ENCODE measurements at places on chromosomes 3 and 15.

DNA sequence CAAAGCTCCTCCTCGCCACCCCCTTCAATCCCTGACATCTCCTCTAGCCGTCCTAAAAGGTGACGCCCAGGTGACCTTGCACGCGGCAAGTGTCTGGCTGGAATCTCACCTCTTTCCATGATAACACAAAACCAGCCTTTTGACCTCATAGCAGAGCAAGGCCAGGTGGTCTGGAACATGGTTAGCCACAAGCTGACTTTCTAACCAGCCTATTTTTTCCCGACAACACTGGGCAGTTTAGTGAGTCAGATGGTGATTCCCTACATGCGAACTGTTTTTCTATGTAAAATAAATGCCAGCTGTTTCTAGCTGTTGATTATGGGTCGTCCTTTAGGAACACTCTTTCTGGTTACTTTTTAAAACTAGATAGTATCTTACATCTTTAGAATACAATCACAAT, 243.0 kb downstream of the CD47 start:
- no peak overlapping the region for H3K27ac ChIP-seq
- H3K4me3 ChIP-seq: no peak overlapping the region
- no peaks in the 10 kb centered on the region for H3K36me3 ChIP-seq
- no peak for DNase-seq

GRCh38 chr3:68874551-68875348, 57.6 kb downstream of the TAFA4 start:
- H3K4me3 ChIP-seq: no peak overlapping the region
- H3K27me3 ChIP-seq: no peaks in the 10 kb centered on the region
- DNase-seq: no peak
- H3K36me3 ChIP-seq: no peaks in the 10 kb centered on the region
- H3K27ac ChIP-seq: no peak overlapping the region

DNA sequence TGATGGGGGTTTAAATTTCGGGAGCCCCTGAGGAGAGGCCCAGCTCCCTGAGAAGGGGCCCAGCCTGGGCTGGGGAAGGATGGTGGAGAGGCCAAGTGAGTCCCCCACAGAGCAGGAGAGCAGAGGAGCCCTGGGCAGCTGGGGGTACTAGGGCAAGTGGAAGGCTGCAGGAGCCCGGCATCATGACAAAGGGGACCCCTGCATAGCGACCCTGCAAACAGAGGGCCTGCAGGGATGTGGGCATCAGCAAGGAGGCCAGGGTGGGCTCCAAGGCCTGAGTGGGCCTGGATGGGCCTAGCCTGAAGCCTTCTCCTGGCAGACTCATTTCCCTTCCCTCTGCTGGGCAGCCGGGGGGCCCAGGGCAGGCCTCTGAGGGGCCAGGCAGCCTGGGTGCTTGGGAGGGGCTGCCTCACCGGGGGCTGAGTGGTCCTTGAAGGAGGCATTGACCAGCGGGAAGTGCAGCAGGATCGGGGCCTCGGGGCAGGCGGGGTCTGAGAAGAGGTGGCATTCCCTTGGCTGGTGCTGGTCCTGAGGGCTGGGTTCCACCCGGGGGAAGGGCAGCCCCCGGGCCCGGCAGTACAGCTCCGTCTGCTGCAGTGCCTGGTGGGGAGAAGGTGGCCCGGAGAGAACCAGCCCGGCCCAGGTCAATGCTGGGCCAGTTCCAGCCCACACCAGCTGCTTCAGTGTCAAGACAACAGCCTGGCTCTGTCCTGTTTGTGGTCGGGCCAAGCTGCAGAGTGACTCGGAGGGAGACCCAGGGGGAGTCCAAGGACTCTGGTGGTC, 24.7 kb downstream of the PLA2G4D start:
- peaks cover 3% of the 10 kb centered on the region for H3K4me1 ChIP-seq
- H3K27ac ChIP-seq: no peak overlapping the region
- no peaks in the 10 kb centered on the region for H3K36me3 ChIP-seq
- H3K27me3 ChIP-seq: no peaks in the 10 kb centered on the region
- DNase-seq: no peak

- H3K4me1 ChIP-seq: no peaks in the 10 kb centered on the region
- H3K27ac ChIP-seq: no peak overlapping the region
- H3K36me3 ChIP-seq: no peaks in the 10 kb centered on the region
- H3K27me3 ChIP-seq: no peaks in the 10 kb centered on the region
- H3K4me3 ChIP-seq: no peak overlapping the region
Observed at GRCh38 chr3:168475704-168476103, 380.0 kb upstream of the GOLIM4 start.

- H3K27ac ChIP-seq: no peak overlapping the region
- no peaks in the 10 kb centered on the region for H3K27me3 ChIP-seq
- no peaks in the 10 kb centered on the region for H3K4me1 ChIP-seq
- no peaks in the 10 kb centered on the region for H3K36me3 ChIP-seq
- no peak overlapping the region for H3K4me3 ChIP-seq
- DNase-seq: peak; percentile 62
Observed at GRCh38 chr15:66774001-66774814, 72.2 kb downstream of the SMAD6 start.

- H3K4me1 ChIP-seq: no peaks in the 10 kb centered on the region
- H3K27ac ChIP-seq: no peak overlapping the region
- no peaks in the 10 kb centered on the region for H3K27me3 ChIP-seq
- H3K36me3 ChIP-seq: no peaks in the 10 kb centered on the region
Observed at GRCh38 chr3:24160424-24161095, 215.5 kb downstream of the NR1D2 start.

DNA sequence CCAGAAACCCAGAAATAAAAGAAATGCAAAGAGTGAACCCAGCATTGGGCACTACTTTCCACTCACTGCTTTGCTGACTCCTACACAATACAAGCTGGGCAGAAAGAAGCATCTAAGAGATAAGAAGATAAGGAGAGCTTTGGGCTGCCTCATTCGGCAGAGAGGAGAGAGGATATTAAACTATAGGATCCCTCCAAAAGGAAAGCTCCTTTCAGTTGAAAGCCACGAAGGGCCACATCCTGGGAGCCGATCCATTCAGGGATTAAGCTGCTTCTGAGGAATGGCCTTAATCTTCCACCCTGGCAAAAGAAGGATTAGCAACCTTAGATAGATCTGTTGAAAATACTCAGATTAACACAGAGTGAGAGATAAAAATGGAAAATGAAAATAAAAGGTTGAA, 274.9 kb upstream of the PPP2R3A start:
- no peak overlapping the region for H3K27ac ChIP-seq
- no peaks in the 10 kb centered on the region for H3K36me3 ChIP-seq
- no peak for DNase-seq
- H3K27me3 ChIP-seq: no peaks in the 10 kb centered on the region
- H3K4me3 ChIP-seq: no peak overlapping the region

DNA sequence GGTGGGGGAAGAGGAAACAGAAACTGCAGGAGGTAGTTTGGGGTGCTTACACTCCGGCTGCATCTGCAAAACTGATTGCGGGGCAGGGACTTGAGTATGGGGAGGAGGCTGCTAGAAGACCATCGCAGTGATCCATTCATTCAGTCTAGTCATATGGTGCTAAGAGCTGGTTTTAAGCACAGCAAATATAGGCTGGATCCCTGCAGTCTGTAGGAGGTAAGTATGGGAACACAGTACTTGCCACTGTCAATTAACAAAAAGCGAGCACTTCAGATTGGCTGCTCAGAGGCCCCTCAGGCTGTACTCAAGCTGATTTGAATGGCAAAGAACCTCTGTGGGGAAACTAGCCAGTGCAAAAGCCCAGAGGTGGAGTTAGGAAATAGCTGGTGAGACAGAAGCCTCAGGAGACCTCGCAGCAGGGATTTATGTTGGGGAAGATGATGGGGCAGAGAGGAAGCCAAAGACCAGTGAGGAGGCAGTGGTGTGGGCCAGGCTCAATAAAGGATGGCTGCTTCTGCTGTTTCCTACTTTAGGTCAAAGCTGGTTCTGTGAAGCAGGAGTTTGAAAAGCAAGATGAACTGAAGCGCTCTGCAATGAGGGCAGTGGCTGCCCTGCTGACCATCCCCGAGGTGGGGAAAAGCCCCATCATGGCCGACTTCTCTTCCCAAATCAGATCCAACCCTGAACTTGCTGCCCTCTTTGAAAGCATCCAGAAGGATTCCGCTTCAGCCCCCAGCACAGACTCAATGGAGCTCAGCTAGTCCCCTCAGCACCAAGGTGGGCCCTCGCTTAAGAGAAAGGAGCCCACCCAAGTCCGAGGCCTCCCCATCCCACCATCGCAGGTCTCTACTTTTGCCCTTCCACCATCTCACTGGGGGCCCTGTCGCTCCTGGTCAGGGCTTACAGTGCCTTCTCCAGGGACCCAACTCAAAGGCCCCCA, 7.9 kb downstream of the RPL32 start:
- H3K4me3 ChIP-seq: no peak overlapping the region
- no peaks in the 10 kb centered on the region for H3K27me3 ChIP-seq
- peaks cover 36% of the 10 kb centered on the region for H3K36me3 ChIP-seq
- DNase-seq: no peak

- DNase-seq: no peak
- no peaks in the 10 kb centered on the region for H3K4me1 ChIP-seq
Observed at GRCh38 chr3:12782172-12782815, 14.2 kb upstream of the CAND2 start.

DNA sequence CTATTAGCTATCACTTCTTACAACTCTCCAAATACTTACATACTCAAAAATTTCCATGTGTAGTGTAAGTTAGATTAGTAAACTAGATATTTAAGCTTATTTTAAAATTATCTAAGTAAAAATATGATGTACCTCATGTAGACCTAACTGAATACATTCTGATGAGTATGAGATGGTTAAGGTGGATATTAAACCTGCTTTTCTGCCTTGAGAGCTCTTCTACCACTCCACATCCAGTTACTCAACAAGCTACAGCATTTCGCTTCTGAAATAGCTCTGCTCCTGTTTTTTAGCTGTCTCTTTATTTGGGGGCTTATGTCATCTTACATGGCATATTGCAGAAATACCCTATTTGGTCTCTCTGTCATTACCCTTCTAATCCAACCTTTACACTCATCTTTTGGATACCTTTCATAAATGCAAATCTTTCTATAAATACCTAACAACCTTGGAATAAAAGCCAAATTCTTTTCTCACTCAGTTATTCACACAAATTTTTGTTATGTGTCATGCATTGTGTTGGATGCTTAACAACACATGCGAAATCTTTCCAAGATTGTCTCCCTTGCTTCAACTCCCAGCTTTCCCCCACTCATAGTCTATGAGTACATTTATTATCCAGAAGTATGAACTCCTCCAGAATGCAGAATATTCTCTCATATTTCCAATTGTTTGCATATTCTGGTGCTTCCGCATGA, 92.0 kb downstream of the ALCAM start:
- H3K27me3 ChIP-seq: no peaks in the 10 kb centered on the region
- H3K4me3 ChIP-seq: no peak overlapping the region
- no peaks in the 10 kb centered on the region for H3K36me3 ChIP-seq

GRCh38 chr3:18501679-18502343, 76.7 kb upstream of the SATB1 start:
- H3K27me3 ChIP-seq: no peaks in the 10 kb centered on the region
- H3K36me3 ChIP-seq: no peaks in the 10 kb centered on the region
- no peaks in the 10 kb centered on the region for H3K4me1 ChIP-seq
- DNase-seq: no peak

DNA sequence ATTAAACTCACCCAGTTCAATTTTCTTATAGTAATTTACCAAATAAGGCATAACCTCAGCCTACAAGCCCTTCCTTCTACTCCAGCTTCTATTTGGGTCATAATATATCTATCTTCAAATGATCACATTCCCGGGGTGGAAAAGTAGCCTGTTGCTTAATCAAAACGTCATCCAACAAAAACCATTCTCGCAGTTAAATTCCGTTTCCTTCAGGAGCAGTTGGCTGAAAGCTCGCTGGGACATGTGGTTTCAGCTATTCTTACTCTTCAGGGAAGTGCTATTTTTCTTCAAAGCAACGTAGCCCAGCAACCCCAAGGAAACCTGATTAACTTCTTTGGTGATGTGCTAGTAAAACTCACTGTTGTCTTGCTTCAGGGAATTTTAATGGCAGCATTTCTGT, 59.6 kb downstream of the MAGI1 start:
- H3K36me3 ChIP-seq: no peaks in the 10 kb centered on the region
- no peak for DNase-seq
- no peak overlapping the region for H3K27ac ChIP-seq
- H3K27me3 ChIP-seq: no peaks in the 10 kb centered on the region
- H3K4me3 ChIP-seq: no peak overlapping the region

GRCh38 chr3:102398176-102398575, 36.6 kb upstream of the ZPLD1 start:
- H3K27me3 ChIP-seq: no peaks in the 10 kb centered on the region
- no peak overlapping the region for H3K27ac ChIP-seq
- H3K4me3 ChIP-seq: no peak overlapping the region
- no peaks in the 10 kb centered on the region for H3K4me1 ChIP-seq

DNA sequence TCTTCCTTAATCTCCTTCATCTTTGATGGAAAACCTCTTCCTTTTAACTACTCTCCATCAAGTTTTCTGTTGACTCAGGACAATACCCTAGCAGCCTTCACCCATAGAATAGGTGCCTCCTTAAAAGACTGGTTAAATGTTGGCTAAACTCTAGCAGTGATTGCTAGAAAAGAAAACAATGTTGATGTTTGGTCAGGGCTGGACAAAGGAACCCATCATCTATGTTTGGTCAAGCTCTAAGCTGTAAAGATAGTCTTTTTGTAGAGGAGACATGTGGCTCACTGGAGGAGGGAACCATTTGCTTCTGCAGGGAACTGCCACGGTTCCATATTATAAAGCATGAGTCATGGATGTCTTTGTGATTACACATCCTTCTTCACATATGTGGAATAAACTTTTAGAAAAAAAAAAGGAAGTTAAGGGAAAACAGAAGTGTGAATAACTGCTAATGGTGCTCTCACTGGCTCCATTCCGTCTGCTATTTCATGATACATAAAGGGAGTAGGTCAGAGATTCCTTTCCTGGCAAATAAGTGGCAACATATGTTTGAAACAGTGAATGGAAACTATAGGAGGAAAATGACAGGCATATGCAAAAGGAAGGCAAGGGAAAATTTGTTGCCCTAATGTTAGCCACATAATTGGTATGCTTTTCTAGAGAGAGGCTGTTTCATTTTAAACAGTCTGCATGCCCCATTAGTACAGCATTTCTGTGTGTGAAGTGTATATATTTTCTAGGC, 78.2 kb downstream of the CMSS1 start:
- no peak for DNase-seq
- H3K27ac ChIP-seq: no peak overlapping the region
- no peaks in the 10 kb centered on the region for H3K4me1 ChIP-seq
- H3K27me3 ChIP-seq: no peaks in the 10 kb centered on the region
- no peak overlapping the region for H3K4me3 ChIP-seq
- no peaks in the 10 kb centered on the region for H3K36me3 ChIP-seq

- H3K4me1 ChIP-seq: peaks cover 5% of the 10 kb centered on the region
- no peaks in the 10 kb centered on the region for H3K36me3 ChIP-seq
- H3K27me3 ChIP-seq: no peaks in the 10 kb centered on the region
- DNase-seq: peak; percentile 52
Observed at GRCh38 chr15:90300988-90301706, 35.7 kb downstream of the NGRN start.

- H3K4me3 ChIP-seq: no peak overlapping the region
- no peaks in the 10 kb centered on the region for H3K36me3 ChIP-seq
- H3K27me3 ChIP-seq: no peaks in the 10 kb centered on the region
- no peak for DNase-seq
- no peak overlapping the region for H3K27ac ChIP-seq
- H3K4me1 ChIP-seq: no peaks in the 10 kb centered on the region
Observed at GRCh38 chr3:149703466-149703865, 45.6 kb upstream of the WWTR1 start.

All from MM.1S (cell line).